ENCODE measurements at places on chromosomes 4 and X. TPM values are rescaled to one million over a fixed set of nuclear protein-coding genes. Genes with fewer than 3 reads are reported as not detected.

The PRRG3 gene
- not detected for total RNA-seq

The ADGRL3 gene
- total RNA-seq = not detected

The PRR27 gene
- not detected for total RNA-seq

The EDA gene
- total RNA-seq = 1.9 TPM

The GNL3L gene
- 56.4 TPM for total RNA-seq

The PAGE5 gene
- not detected for total RNA-seq

The ZIC3 gene
- not detected for total RNA-seq

The PNMA5 gene
- 0.10 TPM for total RNA-seq

The TRO gene
- total RNA-seq = 0.74 TPM

The RBMXL3 gene
- total RNA-seq = not detected

The FAM47B gene
- total RNA-seq = not detected

The C4orf50 gene
- 0.27 TPM for total RNA-seq

The CDS1 gene
- total RNA-seq = not detected

- peaks cover 35% of the 10 kb centered on the region for H3K36me3 ChIP-seq
- no peaks in the 10 kb centered on the region for H3K4me1 ChIP-seq
- H3K27ac ChIP-seq = no peak overlapping the region
Observed at GRCh38 chrX:123603491-123603890, 129.4 kb downstream of the THOC2 start.

GRCh38 chr4:89136525-89136924, 25.2 kb downstream of the TIGD2 start:
- no peak overlapping the region for H3K27ac ChIP-seq
- H3K4me1 ChIP-seq = no peaks in the 10 kb centered on the region
- no peaks in the 10 kb centered on the region for H3K36me3 ChIP-seq
- H3K27me3 ChIP-seq = no peaks in the 10 kb centered on the region
- DNase-seq = no peak

GRCh38 chrX:123830309-123830708, 29.5 kb upstream of the XIAP start:
- no peaks in the 10 kb centered on the region for H3K36me3 ChIP-seq
- DNase-seq = no peak
- H3K27ac ChIP-seq = peak overlapping the region; percentile 68
- peaks cover 2% of the 10 kb centered on the region for H3K4me1 ChIP-seq
- H3K27me3 ChIP-seq = peaks cover 6% of the 10 kb centered on the region
- no peak overlapping the region for H3K4me3 ChIP-seq

DNA sequence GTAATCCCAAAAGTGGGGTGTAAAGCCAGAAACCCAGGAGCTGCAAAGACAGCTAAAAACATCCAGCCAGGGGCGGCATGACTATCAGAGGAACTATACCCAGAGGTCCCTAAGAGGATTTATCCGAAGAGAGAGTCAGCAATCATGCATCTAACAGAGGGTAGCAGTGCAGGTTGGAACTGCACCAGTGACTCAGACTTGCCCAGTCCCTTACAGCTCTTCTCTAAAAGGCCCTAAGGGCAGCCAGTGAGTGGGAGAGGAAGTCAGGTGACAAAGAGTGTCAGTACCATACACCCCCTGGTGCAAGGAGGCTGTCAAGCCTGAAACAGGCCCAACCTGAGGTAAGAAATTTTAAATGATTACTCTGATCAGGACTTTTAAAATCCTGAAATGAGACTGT, 88.1 kb downstream of the CAMK2D start:
- DNase-seq = no peak
- H3K36me3 ChIP-seq = peaks cover 44% of the 10 kb centered on the region
- H3K27me3 ChIP-seq = no peaks in the 10 kb centered on the region
- no peak overlapping the region for H3K4me3 ChIP-seq

GRCh38 chr4:121041307-121042090, 30.8 kb downstream of the NDNF start:
- no peak overlapping the region for H3K4me3 ChIP-seq
- H3K27me3 ChIP-seq = peaks cover 28% of the 10 kb centered on the region
- no peaks in the 10 kb centered on the region for H3K36me3 ChIP-seq
- H3K4me1 ChIP-seq = peaks cover 16% of the 10 kb centered on the region
- DNase-seq = peak; percentile 42

GRCh38 chr4:104420766-104421165, 73.9 kb downstream of the CXXC4 start:
- DNase-seq = no peak
- no peaks in the 10 kb centered on the region for H3K36me3 ChIP-seq
- H3K27me3 ChIP-seq = no peaks in the 10 kb centered on the region
- no peaks in the 10 kb centered on the region for H3K4me1 ChIP-seq
- no peak overlapping the region for H3K4me3 ChIP-seq

DNA sequence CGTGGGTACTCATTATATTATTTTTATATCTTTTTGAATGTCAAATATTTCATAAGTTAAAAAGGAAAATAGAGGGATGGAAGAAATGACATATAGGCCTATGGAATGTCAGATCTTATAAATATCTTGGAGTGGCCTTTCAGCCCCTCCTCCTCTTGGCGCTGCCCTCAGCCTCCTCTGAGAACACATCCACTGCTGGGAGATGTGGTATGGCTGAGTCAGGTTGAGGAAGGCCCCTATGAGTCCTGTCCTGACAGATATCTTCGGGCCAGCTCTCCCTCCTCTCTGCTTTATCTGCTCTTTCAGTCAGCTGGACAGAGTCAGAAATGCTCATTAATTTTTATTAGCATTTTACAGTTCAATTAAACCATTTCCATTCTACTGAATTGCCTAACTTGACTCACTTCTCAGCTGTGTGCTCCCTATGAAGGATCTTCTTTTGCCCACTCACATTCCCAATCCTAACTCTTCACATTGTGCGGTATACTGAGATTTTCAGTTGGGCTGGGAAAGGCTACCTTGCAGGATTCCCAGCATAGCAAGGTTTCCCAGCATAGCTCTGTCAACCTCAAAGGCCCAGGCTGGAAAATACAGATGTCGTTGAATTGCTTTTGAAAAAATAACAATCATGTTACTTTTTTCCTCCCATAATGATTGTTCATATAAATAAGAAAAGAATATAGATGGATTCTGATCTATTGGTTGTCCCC, 128.0 kb downstream of the ARHGEF9 start:
- no peaks in the 10 kb centered on the region for H3K27me3 ChIP-seq
- no peak overlapping the region for H3K4me3 ChIP-seq
- peaks cover 23% of the 10 kb centered on the region for H3K36me3 ChIP-seq
- no peaks in the 10 kb centered on the region for H3K4me1 ChIP-seq
- DNase-seq = no peak

DNA sequence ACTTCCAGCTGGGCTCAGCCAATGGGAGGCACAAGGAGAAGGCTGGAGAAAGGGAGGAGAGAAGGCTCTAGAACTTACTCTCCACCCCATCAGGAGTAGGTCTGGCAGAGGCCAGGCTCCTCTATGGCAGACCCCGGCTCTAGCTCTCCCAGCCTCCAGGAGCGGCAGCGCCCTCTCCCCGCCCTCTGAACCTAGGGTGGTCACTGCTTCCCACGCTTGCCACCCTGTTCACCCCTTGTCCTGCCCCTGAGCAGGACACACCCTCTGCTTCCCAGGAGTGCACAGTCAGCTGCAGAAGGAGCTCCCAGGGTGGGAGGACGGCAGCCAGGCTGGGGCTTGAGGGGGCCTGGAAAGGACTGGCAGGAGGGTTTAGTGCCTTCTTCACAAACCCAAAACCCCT, 53.0 kb upstream of the CRMP1 start:
- no peak overlapping the region for H3K4me3 ChIP-seq

- H3K27ac ChIP-seq = peak overlapping the region; percentile 96
- peaks cover 46% of the 10 kb centered on the region for H3K4me1 ChIP-seq
- peaks cover 5% of the 10 kb centered on the region for H3K36me3 ChIP-seq
- H3K4me3 ChIP-seq = peak overlapping the region; percentile 68
- H3K27me3 ChIP-seq = no peaks in the 10 kb centered on the region
Observed at GRCh38 chr4:53012738-53013137, 150.6 kb downstream of the RASL11B start.

DNA sequence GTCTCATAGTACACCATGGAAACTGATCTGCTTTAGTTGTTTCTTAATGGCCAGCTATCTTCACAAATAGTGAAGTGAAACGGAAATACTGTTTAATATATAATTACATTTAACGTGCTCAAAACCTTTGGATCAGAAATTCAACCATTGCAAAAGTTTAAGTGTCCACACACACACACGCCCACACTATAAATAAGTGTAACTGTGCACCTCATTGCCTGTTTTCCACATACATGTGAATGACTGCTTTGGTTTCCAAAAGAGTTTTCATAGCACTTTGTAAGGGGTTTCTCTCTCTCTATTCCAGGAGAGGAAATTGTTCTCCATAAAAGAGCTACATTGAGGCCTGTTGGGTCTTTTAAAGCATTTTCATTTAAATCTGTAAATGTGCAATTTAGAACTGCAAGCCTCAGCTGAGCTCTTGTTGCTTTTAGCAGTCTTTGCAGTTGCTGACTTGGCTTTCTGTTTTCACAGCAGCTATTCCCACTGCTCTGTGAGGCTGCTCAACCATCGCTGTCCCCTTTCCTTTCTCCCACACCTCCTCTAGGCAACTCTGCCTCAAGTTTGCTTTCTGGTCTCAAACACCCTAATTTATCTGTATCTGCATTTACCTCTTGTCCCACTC, 94.5 kb downstream of the RAPGEF2 start:
- H3K4me1 ChIP-seq = no peaks in the 10 kb centered on the region
- no peak overlapping the region for H3K4me3 ChIP-seq
- no peaks in the 10 kb centered on the region for H3K27me3 ChIP-seq
- H3K36me3 ChIP-seq = peaks cover 1% of the 10 kb centered on the region
- no peak for DNase-seq

DNA sequence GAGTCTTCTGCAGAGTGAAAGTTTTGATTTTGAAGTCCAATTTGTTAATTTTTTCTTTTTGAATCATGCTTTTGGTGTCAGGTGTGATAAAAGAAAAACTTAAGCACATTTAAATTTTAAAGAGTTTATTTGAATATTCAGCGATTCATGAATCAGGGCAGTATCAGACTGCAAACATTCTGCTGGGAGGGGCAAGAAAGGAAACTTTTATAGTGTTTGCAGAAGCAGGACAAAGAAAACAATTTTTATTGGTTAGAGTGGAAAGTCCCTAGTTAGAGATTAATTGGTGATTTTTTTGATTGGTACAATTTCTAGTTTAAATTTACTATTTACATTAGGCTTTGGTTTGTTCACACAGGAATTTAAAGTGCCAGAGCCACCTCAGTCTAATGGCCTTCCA, 1.5 kb upstream of the DIPK2B start:
- no peaks in the 10 kb centered on the region for H3K4me1 ChIP-seq
- H3K36me3 ChIP-seq = no peaks in the 10 kb centered on the region
- no peak overlapping the region for H3K27ac ChIP-seq
- H3K4me3 ChIP-seq = no peak overlapping the region
- DNase-seq = no peak
- H3K27me3 ChIP-seq = peaks cover 9% of the 10 kb centered on the region

DNA sequence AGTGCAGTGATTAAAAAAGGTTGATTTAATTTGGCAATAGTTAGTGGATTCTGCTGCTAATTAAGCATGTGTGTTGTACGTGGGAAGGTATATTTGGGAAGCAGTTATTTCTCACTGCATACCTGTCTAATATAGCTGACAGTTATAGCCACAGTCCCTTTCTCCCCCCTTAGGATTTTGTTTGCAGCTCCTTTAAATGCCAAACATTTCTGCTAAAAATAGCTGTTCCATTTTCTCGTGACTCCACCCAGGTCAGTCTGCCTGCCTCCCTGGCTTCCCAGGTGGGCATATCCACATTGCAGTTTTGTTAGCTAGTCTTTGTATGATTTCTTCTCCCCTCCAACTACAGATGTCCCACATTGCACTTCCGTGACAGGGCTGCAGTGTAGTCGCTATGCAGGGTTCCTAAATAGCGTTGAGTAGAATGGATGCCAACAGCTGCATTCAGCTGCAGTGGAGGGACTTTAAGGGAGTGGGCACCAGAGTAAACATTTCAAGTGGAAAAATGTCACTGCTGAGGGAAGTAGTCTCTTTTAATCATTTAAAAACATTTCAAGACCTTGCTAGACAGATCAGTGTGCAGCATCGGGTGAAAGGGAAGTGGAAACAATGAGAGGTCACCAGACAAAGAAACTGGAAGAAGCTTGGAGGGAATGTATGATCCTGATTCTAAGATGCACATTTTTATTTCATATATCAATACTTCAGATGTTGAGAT, 326.3 kb downstream of the RAPGEF2 start:
- H3K27me3 ChIP-seq = peaks cover 4% of the 10 kb centered on the region
- no peak overlapping the region for H3K27ac ChIP-seq
- no peak overlapping the region for H3K4me3 ChIP-seq
- DNase-seq = no peak
- no peaks in the 10 kb centered on the region for H3K4me1 ChIP-seq

- no peak overlapping the region for H3K4me3 ChIP-seq
- H3K27ac ChIP-seq = no peak overlapping the region
- peaks cover 1% of the 10 kb centered on the region for H3K27me3 ChIP-seq
- no peak for DNase-seq
- H3K4me1 ChIP-seq = no peaks in the 10 kb centered on the region
- no peaks in the 10 kb centered on the region for H3K36me3 ChIP-seq
Observed at GRCh38 chr4:68077737-68078136, 51.9 kb downstream of the TMPRSS11F start.

DNA sequence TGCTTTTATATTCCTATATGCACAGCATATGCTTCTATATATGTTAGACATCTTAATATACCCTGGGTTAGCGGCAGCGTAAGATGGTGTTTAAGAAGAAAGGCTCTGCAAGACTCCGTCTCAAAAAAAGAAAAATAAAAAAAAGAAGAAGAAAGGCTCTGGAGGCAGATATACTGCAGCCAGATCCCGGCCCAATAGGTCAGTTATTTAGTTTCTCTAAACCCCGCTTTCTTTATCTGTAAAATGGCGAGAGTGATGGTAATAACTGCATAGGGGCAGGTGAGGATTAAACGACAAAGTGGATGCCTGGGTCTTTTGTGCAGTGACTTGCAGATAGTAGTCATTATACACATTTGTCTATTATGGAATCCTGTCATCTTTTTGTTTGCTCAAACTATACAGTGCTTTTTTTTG, 115.2 kb downstream of the NAA11 start:
- H3K27ac ChIP-seq = no peak overlapping the region
- no peak overlapping the region for H3K4me3 ChIP-seq
- no peaks in the 10 kb centered on the region for H3K4me1 ChIP-seq
- H3K36me3 ChIP-seq = no peaks in the 10 kb centered on the region

DNA sequence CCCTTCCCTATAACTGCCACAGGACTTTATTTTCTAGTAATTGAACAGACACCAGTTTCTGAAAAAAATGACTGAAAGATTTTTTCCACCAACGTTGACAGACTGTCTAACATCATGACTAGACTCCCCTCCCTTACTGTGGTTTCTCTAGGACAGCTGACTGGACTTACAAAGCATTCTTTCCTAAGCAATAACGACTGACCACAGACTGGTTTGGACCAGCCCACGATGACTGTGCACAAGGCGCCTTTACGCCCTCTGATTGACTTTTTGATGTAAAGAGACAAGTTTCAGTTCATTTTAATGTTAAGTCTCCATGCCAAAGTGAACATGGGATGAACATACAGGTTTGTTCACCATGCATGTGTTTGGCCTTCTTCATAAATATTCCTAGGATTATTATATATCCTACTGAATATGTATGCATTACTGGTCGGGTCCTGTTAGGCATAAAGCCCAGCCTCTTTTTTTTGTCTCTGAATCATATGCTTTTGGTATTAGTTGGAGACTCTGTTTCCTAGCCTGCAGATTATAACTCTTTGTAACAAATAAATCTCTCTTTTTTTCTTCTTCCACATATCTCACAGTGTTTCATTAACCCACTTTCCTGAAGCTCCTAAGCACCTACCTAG, 50.5 kb upstream of the UGT2B4 start:
- no peaks in the 10 kb centered on the region for H3K36me3 ChIP-seq
- H3K27ac ChIP-seq = no peak overlapping the region
- no peak overlapping the region for H3K4me3 ChIP-seq
